ENCODE measurements at places on chromosomes 5 and 9.

DNA sequence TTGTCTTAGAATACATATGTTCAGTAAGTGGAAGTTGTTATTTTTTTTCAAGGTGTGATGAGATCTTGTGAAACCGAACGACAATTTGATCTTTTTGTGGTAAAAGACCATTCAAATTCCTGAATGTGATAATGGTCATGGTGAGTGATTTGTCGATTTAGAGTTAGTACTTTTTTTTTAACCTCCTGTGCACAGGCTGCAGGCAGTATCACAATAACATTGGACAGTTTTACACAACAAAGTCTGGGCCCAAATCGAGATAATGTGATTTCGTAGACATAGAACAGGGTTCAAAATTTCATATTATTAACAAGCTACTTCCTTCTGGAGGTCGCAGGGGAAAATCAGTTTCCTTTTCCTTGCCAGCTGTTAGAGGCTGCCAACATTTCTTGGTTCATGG lies 48.6 kb upstream of the C5orf46 start:
- no peaks in the 10 kb centered on the region for H3K27me3 ChIP-seq
- no peak for DNase-seq
- no peaks in the 10 kb centered on the region for H3K4me1 ChIP-seq

- H3K4me3 ChIP-seq = no peak overlapping the region
- DNase-seq = no peak
- no peak overlapping the region for H3K27ac ChIP-seq
- H3K36me3 ChIP-seq = no peaks in the 10 kb centered on the region
- H3K27me3 ChIP-seq = no peaks in the 10 kb centered on the region
Measured at GRCh38 chr5:169341556-169341955, 40.6 kb upstream of the SLIT3 start.

DNA sequence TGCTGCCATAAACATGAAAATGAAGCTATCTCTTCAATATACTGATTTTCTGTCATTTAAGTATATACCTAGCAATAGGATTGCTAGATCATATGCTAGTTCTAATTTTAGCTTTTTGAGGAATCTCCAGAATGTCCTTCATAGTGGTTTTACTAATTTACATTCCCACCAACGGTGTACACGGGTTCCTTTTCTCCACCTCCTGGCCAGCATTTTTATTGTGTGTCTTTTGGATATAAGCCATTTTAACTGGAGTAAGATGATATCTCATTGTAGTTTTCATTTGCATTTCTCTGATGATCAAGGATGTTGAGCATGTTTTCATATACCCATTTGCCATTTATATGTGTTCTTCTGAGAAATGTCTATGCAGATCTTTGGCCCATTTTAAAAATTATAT lies 446.5 kb downstream of the GABRG2 start:
- no peak overlapping the region for H3K27ac ChIP-seq
- no peak overlapping the region for H3K4me3 ChIP-seq
- H3K27me3 ChIP-seq = no peaks in the 10 kb centered on the region
- no peak for DNase-seq

GRCh38 chr9:35563791-35564197 lies 41.3 kb upstream of the TESK1 start:
- H3K27me3 ChIP-seq = no peaks in the 10 kb centered on the region
- peak; percentile 65 for DNase-seq
- no peak overlapping the region for H3K27ac ChIP-seq
- no peaks in the 10 kb centered on the region for H3K36me3 ChIP-seq
- no peaks in the 10 kb centered on the region for H3K4me1 ChIP-seq
- H3K4me3 ChIP-seq = no peak overlapping the region

GRCh38 chr9:26163931-26164330 lies 485.7 kb upstream of the TUSC1 start:
- H3K36me3 ChIP-seq = peaks cover 2% of the 10 kb centered on the region
- no peaks in the 10 kb centered on the region for H3K4me1 ChIP-seq
- no peak overlapping the region for H3K4me3 ChIP-seq
- no peak for DNase-seq
- H3K27ac ChIP-seq = no peak overlapping the region

GRCh38 chr5:22514231-22514630 lies 338.9 kb downstream of the CDH12 start:
- no peaks in the 10 kb centered on the region for H3K27me3 ChIP-seq
- DNase-seq = no peak
- H3K4me3 ChIP-seq = no peak overlapping the region
- H3K36me3 ChIP-seq = no peaks in the 10 kb centered on the region
- H3K27ac ChIP-seq = no peak overlapping the region

- H3K27me3 ChIP-seq = no peaks in the 10 kb centered on the region
- H3K36me3 ChIP-seq = no peaks in the 10 kb centered on the region
- H3K27ac ChIP-seq = no peak overlapping the region
- H3K4me3 ChIP-seq = no peak overlapping the region
Measured at GRCh38 chr9:33737811-33738606, 57.4 kb upstream of the PRSS3 start.

- no peaks in the 10 kb centered on the region for H3K36me3 ChIP-seq
- no peak overlapping the region for H3K27ac ChIP-seq
- no peak overlapping the region for H3K4me3 ChIP-seq
- peaks cover 4% of the 10 kb centered on the region for H3K4me1 ChIP-seq
Measured at GRCh38 chr5:96151891-96152290, 190.2 kb upstream of the ELL2 start.

GRCh38 chr9:21766096-21766495 lies 36.3 kb upstream of the MTAP start:
- H3K36me3 ChIP-seq = no peaks in the 10 kb centered on the region
- H3K4me3 ChIP-seq = no peak overlapping the region
- H3K27me3 ChIP-seq = peaks cover 5% of the 10 kb centered on the region
- no peak overlapping the region for H3K27ac ChIP-seq
- H3K4me1 ChIP-seq = no peaks in the 10 kb centered on the region
- no peak for DNase-seq

DNA sequence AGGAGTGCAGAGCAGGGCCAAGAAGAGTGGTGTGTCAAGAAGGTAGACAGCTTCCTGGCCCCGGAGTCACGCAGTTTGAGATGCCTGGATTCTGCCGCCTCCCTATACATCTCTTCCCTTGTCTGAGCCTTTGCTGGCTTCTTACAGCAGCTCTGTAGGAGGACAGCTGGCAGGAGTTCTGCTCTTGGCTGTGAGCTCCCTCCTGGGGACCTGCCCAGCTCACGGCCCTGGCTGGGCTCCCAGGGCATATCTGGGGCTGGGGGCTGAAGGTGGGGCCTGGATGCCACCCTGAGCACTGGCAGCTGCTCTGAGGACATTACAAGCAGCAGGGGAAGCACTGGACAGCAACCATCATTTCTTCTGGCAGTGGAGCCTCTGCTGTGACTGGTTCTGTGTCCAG lies 786 bp upstream of the TSSK1B start:
- no peaks in the 10 kb centered on the region for H3K36me3 ChIP-seq
- H3K27me3 ChIP-seq = no peaks in the 10 kb centered on the region
- DNase-seq = no peak
- no peak overlapping the region for H3K27ac ChIP-seq
- H3K4me1 ChIP-seq = no peaks in the 10 kb centered on the region
- H3K4me3 ChIP-seq = no peak overlapping the region

DNA sequence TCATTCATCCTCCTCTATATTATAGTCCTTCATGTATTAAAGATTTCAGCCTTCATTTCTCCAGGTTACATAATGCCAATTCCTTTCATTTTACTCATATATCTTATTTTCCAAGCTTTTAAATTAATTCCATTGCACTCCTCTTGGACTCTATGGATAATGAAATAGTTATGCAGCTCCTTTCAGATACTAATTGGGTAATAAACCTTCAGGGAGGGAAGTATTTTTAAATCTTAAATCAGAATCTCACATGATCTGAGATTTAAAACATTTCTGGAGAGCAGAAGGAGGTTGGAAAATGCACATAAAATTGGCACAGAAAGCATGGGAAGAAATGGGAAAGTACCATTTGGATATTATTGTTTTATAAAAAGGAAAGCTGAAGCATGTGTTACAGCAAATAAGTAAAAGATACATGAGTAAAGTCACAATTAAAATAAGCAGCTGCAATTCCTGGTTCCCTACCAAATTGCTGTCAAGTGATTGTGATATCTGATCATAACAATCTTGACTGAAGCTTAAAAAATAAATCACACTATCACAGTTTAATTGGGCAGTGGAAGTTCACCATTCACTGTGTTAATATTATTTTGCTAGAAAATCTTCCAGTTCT lies 257.9 kb upstream of the NREP start:
- no peak overlapping the region for H3K4me3 ChIP-seq
- H3K27ac ChIP-seq = no peak overlapping the region
- H3K36me3 ChIP-seq = no peaks in the 10 kb centered on the region

- H3K4me1 ChIP-seq = no peaks in the 10 kb centered on the region
- H3K27ac ChIP-seq = no peak overlapping the region
- peaks cover 28% of the 10 kb centered on the region for H3K36me3 ChIP-seq
- DNase-seq = no peak
- no peaks in the 10 kb centered on the region for H3K27me3 ChIP-seq
Measured at GRCh38 chr5:147997486-147997885, 66.3 kb upstream of the SPINK5 start.

DNA sequence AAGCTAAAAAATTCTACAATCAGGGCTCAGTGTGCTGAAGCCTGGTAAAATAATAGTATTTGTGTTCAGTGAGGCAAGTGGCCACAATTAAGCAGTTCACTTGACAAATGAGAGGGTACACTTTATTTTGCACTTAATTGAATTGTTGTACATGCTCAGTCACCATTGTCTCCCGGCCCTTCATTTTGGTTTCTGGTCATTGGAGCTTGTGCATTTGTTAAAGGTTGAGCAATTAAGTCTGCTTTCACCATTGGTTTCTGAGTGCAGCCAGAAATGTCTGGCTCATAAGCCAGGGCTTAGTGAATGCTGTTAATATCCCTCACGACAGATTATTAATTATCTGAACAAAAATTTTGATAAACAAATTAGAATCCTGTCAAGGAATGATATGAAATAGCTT lies 89.6 kb downstream of the PRDM6 start:
- no peaks in the 10 kb centered on the region for H3K27me3 ChIP-seq
- no peaks in the 10 kb centered on the region for H3K36me3 ChIP-seq
- H3K4me3 ChIP-seq = no peak overlapping the region
- H3K4me1 ChIP-seq = no peaks in the 10 kb centered on the region

DNA sequence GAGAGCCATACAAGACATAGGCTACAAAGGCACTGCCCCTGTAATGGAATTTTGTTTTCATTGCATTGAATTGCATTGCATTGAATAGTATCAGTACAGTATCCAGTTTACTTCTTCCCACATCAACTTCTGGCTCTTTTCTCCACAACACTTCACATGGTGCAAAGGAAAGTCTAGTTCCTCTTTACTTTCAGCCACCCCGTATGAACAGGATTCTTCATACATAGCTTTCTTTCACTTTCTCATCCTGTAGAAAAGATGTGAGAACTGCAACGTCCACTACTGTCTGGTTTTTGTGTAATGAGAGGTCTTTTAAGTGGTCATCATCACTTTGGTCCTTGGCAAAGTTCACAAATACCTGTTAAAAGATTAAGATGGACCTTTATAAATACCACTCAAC lies 20.2 kb downstream of the NIPSNAP3B start:
- no peaks in the 10 kb centered on the region for H3K27me3 ChIP-seq
- H3K4me3 ChIP-seq = no peak overlapping the region
- H3K4me1 ChIP-seq = no peaks in the 10 kb centered on the region
- no peak overlapping the region for H3K27ac ChIP-seq

DNA sequence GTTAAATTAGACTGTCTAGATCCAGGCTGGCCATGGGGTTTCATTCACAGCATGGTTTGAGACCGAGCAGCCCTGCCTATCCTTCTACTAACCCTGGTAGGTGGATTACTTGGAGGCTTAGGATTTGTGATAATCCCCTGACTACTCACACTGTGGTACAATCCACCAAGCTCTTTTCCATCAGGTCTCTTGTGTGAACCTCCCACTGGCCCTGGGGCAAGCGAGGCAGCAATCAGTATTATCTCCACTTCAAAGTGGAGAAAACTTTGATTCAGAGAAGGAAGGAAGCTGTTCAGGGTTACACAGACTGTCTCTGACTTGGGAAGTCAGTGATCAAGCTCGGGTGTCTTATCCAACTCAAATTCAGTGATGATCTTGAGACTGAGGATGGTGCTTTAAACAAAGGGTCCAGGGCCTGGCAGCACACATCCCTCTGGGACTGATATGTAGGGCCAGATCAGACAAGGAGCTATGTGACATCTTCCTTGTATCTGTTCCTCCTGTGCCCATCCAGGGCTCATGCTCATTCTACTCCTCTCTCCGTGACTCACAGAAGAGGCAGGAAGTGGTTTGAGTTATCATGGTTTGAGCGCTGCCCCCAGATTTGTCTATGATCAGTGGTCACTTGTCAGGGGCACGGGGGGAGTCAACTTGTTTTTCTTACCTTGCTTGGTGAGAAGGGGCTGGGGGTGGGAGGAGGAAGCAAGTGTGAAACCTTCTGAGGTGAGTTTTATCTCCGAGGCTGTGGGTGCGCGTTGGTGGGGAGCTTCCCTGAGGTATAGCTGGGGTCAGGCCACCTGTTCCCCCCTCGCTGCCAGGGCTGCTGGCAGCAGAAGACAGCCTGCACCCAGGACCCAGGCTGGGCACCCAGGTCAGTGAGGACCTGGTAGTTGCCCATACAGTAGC lies 48.6 kb downstream of the RGS3 start:
- DNase-seq = no peak
- no peaks in the 10 kb centered on the region for H3K4me1 ChIP-seq
- no peak overlapping the region for H3K27ac ChIP-seq
- peaks cover 18% of the 10 kb centered on the region for H3K36me3 ChIP-seq
- no peak overlapping the region for H3K4me3 ChIP-seq

GRCh38 chr5:134944630-134945029 lies 23.1 kb upstream of the CATSPER3 start:
- no peaks in the 10 kb centered on the region for H3K27me3 ChIP-seq
- no peak for DNase-seq
- H3K27ac ChIP-seq = no peak overlapping the region
- no peak overlapping the region for H3K4me3 ChIP-seq
- no peaks in the 10 kb centered on the region for H3K4me1 ChIP-seq
- H3K36me3 ChIP-seq = peaks cover 6% of the 10 kb centered on the region

GRCh38 chr9:32378496-32378895 lies 5.9 kb upstream of the ACO1 start:
- H3K4me1 ChIP-seq = 0 out of 2 replicates have a peak, but pooled peaks cover 2% of the 10 kb centered on the region
- no peak overlapping the region for H3K4me3 ChIP-seq
- H3K27me3 ChIP-seq = peaks cover 3% of the 10 kb centered on the region
- H3K27ac ChIP-seq = no peak overlapping the region
- DNase-seq = peak; percentile 52

- no peak for DNase-seq
- H3K36me3 ChIP-seq = peaks cover 4% of the 10 kb centered on the region
Measured at GRCh38 chr5:66143473-66144073, 527 bp upstream of the SREK1 start.

DNA sequence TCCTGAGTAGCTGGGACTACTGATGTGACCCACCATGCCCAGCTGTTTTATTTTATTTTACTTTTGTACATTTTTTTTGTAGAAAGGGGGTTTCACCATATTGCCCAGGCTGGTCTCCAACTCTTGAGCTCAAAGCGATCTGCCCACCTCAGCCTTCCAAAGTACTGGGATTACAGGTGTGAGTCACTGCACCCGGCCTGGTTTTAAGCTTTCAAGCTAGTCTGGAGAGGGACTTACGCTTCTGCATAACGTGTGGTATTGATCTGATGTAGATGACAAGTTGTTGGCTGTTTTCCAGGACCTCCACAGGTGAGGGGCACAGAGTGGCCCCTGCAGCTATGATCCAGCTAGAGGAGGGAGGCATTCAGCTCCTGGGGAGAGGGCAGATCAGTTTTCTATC lies 6.8 kb upstream of the CCL21 start:
- no peaks in the 10 kb centered on the region for H3K4me1 ChIP-seq
- no peak overlapping the region for H3K4me3 ChIP-seq
- no peak for DNase-seq
- H3K27me3 ChIP-seq = no peaks in the 10 kb centered on the region

GRCh38 chr9:126439402-126439765 lies 112.8 kb downstream of the MVB12B start:
- H3K36me3 ChIP-seq = no peaks in the 10 kb centered on the region
- H3K4me1 ChIP-seq = no peaks in the 10 kb centered on the region
- DNase-seq = no peak
- no peak overlapping the region for H3K27ac ChIP-seq
